HFF-Myc (cell line): ENCODE measurements at places on chromosomes 5 and 9.

DNA sequence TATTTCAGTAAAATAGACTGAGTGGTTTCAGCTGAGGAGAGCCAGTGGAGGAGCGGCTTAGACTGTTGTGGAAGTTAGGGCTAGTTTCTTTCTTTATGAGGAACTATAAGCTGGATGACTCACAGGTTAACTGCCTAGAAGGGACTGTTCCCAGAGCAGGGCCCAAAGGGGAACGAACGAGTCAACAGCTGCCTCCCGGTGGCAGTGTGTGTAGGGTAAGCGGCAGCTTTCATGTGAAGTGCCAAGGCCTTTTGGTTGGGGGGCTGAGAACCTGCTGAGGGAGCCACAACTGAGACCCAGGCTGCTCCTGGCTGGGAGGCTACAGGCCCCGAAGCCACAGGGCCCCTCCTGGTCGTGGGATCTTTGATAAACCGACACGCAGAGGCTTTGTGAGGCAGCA is 7.0 kb downstream of the SQSTM1 start:
- no peak for DNase-seq

- no peak for DNase-seq
Measured at GRCh38 chr5:13785781-13786415, 158.6 kb downstream of the DNAH5 start.

DNA sequence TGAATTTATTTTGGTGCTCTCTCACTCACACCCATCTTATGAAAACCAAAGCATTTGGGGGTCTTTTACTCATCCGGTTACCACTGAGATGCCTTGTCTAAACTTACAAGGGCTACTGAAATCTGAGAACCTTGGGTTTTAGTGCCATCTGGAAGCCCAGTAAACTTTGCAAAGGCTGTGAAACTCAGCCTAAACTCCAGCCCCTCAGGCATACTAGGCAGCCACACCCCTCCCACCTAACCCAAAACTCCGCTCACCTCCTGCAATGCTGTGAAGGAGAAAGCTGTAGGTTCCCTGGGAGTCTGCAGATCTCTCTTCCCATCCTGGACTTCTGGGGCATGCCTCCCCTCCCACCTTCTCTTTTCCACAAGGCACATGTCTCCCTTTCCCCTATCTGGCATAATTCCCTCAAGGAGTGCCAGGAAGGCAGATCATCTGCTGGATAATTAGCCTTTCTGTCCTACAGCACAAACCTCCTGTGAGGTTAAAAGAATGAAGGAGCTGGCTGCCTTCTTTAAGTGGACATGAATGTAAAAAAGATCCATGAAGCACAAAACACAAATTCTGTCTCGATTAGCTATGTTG is 71.5 kb upstream of the ANXA1 start:
- peak; percentile 16 for DNase-seq

DNA sequence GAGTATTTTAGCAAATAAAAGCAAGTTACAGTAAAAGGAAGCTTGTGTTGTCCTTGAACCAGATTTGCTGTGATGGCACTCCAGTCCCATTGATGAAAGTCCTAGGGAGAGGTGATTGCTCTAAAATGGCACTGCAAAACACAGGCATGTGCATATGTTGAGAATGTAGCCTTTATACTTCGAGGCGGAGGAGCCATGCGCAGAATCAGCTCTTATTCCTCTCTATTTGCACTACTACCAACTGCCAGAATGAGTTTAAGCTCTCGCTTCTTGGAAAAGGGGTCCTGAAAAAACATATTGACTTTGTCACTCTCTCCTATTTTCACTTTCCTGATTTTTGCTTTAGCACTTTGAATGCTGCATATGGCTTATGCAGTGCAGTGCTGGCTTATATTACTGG is 278.0 kb upstream of the KLF9 start:
- DNase-seq: no peak

DNA sequence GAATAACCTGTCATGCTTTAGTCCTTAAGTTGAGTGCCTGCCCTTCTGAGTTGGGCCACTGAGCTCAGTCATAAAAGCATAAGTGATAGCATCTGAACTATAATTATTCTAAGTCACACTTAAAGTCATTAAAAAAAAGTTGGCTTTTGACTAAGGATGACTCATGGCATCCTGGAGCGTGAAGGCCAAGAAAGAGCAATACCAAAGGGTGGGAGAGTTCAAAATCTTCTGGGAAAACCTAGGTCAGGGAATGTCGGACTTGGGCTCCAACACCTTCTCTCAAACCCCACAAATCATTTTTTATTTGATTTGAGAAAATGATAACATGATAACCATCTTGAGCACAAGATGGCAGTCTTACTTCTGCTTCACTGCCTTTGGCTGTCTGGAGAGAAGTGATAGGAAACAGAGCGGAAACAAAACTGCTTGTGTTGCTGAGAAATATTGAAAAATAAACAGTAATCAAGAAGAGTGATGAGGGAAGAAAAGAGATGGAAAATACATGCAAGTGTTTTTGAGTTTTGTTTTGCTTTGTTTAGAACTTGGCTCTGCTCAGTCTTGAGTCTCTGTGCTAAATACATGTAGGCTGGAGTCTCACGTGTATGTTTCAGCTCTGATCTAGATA is 16.9 kb upstream of the NTRK2 start:
- no peak for DNase-seq

- no peak for DNase-seq
Measured at GRCh38 chr9:135811801-135812200, 95.5 kb downstream of the CAMSAP1 start.

- peak; percentile 2 for DNase-seq
Measured at GRCh38 chr5:97297063-97297703, 114.1 kb upstream of the RIOK2 start.

DNA sequence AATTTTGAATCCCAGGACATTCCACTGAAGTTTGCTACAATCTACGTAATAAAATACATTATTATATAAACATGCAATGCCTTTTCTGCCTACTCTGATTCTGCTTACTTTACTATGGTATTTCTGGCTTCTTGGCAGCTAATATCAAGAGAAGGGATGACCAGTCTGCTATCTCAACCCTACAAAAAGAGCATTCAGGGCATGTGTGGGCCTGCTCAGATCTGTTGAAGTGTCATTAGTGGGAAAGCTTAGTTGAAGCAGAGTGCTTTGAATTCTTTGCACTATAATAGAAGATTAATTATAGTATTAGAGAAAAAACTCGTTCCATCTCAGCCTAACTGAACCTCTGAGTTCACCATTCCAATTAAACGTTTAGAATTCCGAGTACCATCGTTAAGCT is 339.5 kb upstream of the ISL1 start:
- DNase-seq: no peak

DNA sequence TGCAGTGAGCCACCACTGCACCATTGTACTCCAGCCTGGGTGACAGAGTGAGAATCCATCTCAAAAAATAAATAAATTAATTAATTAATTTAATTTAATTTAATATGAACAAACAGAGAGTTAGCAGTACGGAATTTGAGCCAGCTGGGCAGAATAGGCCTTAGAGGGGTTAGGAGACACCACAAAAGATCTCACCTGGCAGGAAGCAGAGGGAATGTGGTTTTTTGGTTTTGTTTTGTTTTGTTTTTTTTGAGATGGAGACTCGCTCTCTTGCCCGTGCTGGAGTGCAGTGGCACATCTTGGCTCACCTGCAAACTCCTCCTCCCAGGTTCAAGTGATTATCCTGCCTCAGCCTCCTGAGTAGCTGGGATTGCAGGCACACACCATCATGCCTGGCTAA is 31.8 kb upstream of the PWWP2A start:
- no peak for DNase-seq

- DNase-seq: no peak
Measured at GRCh38 chr9:81599837-81600236, 89.5 kb downstream of the TLE1 start.

GRCh38 chr5:172910828-172911627 is 48.2 kb upstream of the RPL26L1 start:
- no peak for DNase-seq

- DNase-seq: no peak
Measured at GRCh38 chr9:124352616-124353015, 62.6 kb downstream of the PSMB7 start.

DNA sequence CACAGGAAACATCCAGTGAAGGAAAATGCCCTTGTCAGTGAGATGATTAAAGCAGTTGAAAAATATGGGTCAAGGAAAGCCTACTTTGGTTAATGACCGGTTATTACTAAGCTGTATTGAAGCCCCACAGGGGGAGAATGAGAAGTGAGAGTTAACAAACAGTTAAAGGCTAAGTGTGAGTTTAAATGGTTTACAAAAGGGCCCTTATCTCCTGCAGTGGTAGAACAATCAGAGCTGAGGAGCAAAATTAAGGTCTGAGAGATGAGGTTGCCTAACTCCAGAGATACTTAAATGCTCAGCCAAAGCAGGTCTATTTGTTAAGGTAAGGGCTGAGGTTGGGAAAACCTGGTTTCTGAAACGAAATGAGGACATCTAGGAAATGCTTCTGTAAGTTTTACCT is 75.1 kb upstream of the FER start:
- DNase-seq: no peak

DNA sequence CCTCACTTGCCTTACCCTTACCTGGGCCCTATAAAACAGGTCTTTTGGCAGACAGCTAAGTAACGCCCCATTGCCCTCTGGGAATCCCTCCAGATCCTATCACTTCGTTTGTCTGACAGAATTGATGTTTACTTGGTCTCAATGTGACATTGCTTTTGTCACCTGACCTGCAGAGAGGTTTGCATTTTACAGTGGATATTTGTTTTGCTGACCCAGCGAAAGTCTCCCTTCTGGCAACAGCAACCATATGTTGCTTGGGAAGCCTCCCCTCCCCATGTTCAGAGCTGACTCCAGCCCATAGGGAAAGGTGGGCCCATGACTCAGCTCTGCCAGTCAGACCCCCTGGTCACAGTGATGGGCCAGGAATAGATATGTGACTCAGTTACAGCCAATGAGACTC is 54.0 kb upstream of the LARP1 start:
- no peak for DNase-seq

DNA sequence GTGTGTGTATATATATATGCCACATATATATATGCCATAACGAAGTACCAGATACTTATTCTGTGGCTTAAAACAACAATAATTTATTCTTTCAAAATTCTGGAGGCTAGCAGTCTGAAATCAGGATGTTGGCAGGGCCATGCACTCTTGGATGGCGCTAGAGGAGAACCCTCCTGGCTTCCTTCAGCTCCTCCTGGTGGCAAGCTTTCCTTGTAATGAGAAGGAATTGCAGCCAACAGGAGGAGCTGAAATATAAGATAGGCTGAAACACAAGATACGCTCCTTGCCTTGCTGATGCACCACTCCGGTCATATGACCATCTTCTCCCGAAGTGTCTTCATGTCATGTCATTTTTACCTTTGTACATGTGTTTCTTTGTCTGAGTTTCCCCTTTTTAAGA is 368.1 kb upstream of the CTNND2 start:
- no peak for DNase-seq

DNA sequence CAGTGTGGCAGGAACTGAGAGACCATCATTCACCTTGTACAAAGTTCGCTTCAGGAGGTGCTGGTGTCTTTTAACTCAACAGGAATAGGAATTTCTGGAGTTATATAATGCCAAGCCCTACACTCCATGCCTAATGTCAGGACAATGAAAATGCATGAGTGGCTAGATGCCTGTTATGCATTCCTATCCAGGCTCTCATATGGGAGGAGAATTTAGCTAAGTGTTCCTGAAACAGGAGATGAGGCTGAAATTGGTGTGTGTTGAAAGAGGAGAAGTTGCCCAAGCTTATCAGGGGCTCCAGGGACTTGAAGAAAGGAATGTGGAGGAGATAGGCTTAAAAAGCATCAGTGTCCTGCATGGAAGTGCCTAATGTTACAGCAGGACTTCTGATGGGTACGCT is 26.8 kb upstream of the PRUNE2 start:
- DNase-seq: no peak

DNA sequence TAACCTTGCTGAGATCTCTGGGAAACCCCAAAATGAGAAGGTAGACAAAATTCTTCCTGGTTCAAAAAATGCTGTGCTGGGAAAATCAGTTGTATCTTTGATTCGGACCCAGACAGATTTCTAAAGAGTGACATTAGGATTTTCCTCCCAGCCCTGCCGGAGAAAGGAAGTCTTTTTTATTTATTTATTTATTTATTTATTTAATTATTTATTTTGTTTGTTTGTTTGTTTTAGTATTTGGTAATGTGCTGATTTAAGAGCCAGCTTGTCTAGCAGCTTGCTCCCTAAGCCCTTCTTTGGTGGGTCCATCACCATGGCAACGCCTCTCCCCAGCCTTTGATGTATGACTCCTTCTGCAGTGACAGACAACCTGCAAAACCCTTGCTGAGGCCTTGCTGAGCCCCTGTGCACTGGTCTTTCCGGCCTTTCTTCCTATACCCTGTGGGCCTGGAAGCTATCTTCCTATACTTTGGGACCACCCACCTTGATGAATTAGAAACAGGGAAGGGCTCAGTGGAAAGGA is 60.6 kb upstream of the AFAP1L1 start:
- no peak for DNase-seq

DNA sequence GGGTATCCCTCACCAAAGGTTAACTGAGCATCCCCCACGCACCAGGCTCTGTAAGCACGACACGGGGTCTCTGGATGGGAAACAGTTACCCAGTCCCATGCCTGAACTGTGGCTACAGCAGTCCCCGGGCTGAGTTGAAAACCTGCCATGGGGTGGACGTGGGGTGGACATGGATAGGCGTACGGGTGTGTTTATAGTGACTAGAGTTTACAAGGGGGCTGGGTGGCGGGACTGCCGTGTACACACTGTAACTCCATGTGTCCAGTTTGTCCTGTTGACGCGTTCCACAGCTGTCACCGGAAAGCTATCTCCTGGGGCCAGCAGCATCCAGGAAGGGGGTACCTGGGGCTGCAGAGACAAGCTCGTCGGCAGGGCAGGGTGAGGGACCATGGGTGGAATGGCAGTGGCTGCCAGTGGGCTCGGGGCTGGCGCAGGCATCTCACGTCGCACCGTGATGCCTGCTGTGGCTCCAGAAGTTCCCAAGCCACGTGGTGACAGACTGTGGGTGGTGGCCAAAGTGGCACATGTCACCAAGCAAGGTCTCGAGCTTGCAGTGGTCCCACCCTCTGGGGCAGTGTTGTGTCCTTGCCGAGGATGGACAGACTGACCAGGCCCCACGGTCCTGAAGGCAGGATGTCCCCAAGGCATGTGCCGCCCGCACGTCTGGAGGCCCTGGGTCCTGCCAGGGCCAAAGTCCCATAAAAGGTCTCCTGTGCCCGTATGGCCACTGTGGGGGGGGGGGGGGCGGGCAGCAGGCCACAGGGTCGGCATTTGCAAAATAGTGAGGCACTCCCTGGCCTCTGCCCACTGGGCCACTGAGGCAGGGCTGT is 29.3 kb upstream of the RNF130 start:
- no peak for DNase-seq

GRCh38 chr9:122922713-122923112 is 8.6 kb downstream of the ZBTB26 start:
- DNase-seq: no peak
